ENCODE measurements at places on chromosomes 2 and 18. TPM values are rescaled to one million over a fixed set of nuclear protein-coding genes. Genes with fewer than 3 reads are reported as not detected.

GPR75 gene
- total RNA-seq, result 3.4 TPM

CROCC2 gene
- not detected for total RNA-seq

RPRM gene
- not detected for total RNA-seq

C2orf72 gene
- total RNA-seq, result not detected

GRCh38 chr2:58350484-58350883 is 109.4 kb upstream of the FANCL start:
- H3K36me3 ChIP-seq, result no peaks in the 10 kb centered on the region
- H3K4me3 ChIP-seq, result no peak overlapping the region
- H3K27me3 ChIP-seq, result no peaks in the 10 kb centered on the region
- no peaks in the 10 kb centered on the region for H3K4me1 ChIP-seq

- no peak overlapping the region for H3K4me3 ChIP-seq
- H3K27ac ChIP-seq, result peak overlapping the region; percentile 86
- no peaks in the 10 kb centered on the region for H3K36me3 ChIP-seq
- no peaks in the 10 kb centered on the region for H3K27me3 ChIP-seq
- no peak for DNase-seq
Observed at GRCh38 chr2:177252808-177253531, 11.6 kb downstream of the NFE2L2 start.

- H3K27ac ChIP-seq, result no peak overlapping the region
- H3K4me1 ChIP-seq, result no peaks in the 10 kb centered on the region
- no peak for DNase-seq
- no peak overlapping the region for H3K4me3 ChIP-seq
- no peaks in the 10 kb centered on the region for H3K36me3 ChIP-seq
Observed at GRCh38 chr2:242060212-242060835, 190.8 kb downstream of the RTP5 start.

DNA sequence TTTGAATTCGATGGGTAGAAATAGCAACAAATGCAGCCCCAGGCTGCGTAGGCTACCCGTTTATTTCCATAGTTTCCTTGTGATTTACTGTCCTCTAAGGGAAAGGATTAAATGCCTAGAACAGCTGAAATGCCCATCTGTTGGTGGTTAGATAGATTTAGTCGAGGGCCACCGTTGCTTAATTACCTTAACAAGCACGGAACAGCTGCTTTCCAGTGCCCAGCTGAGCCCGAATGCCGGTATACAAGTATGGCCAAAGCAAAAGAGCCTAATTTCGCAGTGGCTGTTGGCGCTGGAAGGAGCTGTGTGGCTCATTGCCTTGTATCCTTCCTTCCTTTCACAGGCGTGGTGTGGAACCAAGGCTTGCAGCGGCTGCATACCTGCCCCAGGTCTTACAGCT is 109.1 kb downstream of the CABLES1 start:
- DNase-seq, result no peak
- no peak overlapping the region for H3K27ac ChIP-seq
- no peaks in the 10 kb centered on the region for H3K36me3 ChIP-seq
- H3K27me3 ChIP-seq, result peaks cover 4% of the 10 kb centered on the region

GRCh38 chr18:74731097-74731496 is 133.4 kb downstream of the ZNF407 start:
- no peak overlapping the region for H3K4me3 ChIP-seq
- H3K4me1 ChIP-seq, result no peaks in the 10 kb centered on the region
- H3K27me3 ChIP-seq, result no peaks in the 10 kb centered on the region
- DNase-seq, result no peak

DNA sequence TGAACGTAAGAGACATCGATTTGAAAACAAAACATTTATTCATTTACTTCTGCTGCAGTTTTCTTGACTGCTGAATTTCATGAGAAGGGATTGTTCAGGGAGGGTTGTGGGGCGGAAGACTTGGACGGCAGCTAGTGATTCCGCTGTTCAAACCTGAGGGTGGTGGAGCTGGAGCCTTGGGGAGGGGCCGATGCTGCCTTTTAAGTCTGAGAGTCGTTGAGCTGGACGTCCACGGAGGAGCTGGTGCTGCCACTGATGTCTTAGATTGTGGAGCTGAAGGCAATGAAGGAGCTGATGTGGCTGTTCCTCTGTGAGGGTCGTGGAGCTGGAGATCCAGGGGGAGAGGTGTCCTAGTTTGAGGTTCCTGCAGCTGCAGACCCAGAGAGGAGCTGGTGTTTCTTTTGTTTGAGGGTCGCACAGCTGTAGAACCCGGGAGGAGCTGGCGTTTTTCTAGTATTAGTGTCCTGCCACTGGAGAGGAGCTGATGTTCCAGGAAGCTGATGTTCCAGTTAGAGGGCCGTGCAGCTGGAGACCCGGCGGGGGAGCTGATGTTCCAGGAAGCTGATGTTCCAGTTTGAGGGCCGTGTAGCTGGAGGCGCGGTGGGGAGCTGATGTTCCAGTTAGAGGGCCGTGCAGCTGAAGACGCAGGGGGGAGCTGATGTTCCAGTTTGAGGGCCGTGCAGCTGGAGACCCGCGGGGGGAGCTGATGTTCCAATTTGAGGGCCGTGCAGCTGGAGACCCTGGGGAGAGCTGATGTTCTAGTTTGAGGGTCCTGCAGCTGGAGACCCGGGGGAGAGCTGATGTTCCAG is 150.9 kb downstream of the RTP5 start:
- H3K4me3 ChIP-seq, result no peak overlapping the region
- DNase-seq, result no peak
- no peaks in the 10 kb centered on the region for H3K4me1 ChIP-seq
- H3K27me3 ChIP-seq, result no peaks in the 10 kb centered on the region
- H3K27ac ChIP-seq, result no peak overlapping the region
- no peaks in the 10 kb centered on the region for H3K36me3 ChIP-seq

GRCh38 chr18:62500966-62501591 is 21.7 kb upstream of the ZCCHC2 start:
- H3K4me1 ChIP-seq, result peaks cover 12% of the 10 kb centered on the region
- no peak for DNase-seq
- H3K4me3 ChIP-seq, result no peak overlapping the region
- H3K36me3 ChIP-seq, result no peaks in the 10 kb centered on the region
- H3K27me3 ChIP-seq, result peaks cover 7% of the 10 kb centered on the region
- no peak overlapping the region for H3K27ac ChIP-seq

DNA sequence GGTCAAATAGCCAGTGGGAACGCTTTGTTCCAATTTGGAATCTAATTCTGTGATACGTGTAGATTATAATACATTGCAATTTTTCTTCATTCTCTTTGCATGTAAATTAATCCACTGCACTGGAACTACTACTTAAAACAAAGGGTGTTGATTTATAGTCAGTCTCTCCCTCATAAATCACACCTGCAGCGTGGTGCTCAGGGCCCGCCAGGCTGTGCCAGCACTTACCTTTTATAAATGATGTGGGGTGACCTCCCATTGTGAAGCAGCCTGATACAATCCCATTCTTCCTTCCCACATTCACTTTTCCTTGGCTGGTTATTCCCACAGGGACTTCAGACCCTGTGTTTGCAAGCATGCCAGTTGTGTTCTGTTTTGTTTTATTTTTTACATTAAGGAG is 302.3 kb upstream of the ID2 start:
- H3K36me3 ChIP-seq, result no peaks in the 10 kb centered on the region
- no peaks in the 10 kb centered on the region for H3K27me3 ChIP-seq
- H3K4me3 ChIP-seq, result no peak overlapping the region
- DNase-seq, result no peak
- peaks cover 5% of the 10 kb centered on the region for H3K4me1 ChIP-seq

DNA sequence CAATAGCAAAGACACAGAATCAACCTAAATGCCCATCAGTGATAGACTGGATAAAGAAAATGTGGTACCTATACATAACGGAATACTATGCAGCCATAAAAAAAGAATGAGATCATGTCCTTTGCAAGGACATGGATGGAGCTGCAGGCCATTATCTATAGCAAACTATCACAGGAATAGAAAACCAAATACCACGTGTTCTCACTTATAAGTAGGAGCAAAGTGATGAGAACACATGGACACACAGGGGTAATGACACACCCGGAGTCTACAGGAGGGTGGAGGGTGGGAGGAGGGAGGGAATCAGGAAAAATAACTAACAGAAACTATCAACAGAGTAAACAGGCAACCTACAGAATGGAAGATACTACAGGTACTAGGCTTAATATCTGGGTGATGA is 46.6 kb upstream of the MAL start:
- H3K4me3 ChIP-seq, result no peak overlapping the region
- no peaks in the 10 kb centered on the region for H3K36me3 ChIP-seq
- no peaks in the 10 kb centered on the region for H3K27me3 ChIP-seq
- no peak overlapping the region for H3K27ac ChIP-seq
- H3K4me1 ChIP-seq, result no peaks in the 10 kb centered on the region

GRCh38 chr18:54086046-54086802 is 138.2 kb downstream of the MBD2 start:
- H3K36me3 ChIP-seq, result no peaks in the 10 kb centered on the region
- DNase-seq, result no peak
- no peaks in the 10 kb centered on the region for H3K27me3 ChIP-seq
- H3K4me3 ChIP-seq, result no peak overlapping the region

GRCh38 chr18:63545000-63545399 is 2.8 kb downstream of the SERPINB12 start:
- H3K27me3 ChIP-seq, result no peaks in the 10 kb centered on the region
- H3K27ac ChIP-seq, result no peak overlapping the region
- no peak for DNase-seq

DNA sequence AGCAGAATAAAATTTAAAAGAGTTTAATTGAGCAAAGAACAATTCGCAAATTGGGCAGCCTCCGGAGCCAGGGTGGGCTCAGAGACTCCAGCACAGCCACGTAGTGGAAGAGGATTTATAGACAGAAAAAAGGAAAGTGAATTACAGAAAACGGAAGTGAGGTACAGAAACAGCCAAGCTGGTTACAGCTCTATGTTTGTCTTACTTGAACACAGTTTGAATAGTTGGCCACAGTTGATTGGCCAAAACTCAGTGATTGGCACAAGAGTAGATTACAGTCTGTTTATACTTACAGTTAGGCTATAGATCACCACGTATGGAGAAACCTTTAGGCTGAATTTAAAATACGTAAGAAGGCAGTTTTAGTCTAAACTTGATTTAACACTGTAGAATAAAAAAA is 78.8 kb upstream of the NEDD4L start:
- H3K4me1 ChIP-seq, result no peaks in the 10 kb centered on the region
- DNase-seq, result no peak
- no peaks in the 10 kb centered on the region for H3K36me3 ChIP-seq
- peaks cover 9% of the 10 kb centered on the region for H3K27me3 ChIP-seq

DNA sequence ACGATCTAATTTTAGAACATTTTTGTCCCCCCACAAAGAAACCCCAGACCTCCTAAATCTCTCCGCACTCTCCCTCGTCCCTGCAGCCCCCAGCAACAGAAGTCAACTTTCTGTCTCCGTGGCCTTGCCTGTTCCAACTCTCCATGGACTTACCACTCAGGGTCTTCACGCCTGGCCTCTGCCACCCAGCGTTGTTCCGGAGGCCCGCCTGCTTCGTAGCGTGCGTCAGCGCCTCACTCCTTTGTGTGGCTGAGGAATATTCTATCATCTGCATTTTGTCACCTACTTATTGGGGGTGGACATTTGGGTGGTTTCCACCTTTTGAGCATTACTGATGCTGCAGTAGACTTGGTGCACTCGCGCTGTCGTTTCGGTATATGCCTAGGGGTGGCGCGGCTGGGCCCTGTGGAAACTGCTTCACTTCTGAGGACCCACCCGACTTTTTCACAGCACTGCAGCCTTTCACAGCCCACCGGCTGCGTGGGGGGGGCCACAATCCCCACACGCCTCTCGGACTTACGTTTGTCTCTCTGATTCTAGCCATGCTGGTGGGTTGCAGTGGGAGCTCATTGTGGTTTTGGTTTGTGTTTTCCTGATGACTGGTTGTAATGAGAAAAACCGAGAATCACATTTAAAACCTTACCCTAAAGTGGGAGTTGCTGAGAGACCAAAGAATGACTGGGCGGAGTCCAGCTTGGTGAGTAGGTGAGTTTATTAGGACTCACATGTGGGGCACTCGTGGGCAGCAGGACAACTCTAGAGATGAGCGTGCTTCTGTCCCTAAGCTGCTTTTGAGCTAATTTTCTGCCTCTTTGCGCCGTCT is 1.4 kb upstream of the HSBP1L1 start:
- peak overlapping the region; percentile 47 for H3K27ac ChIP-seq
- no peaks in the 10 kb centered on the region for H3K36me3 ChIP-seq
- no peak for DNase-seq

GRCh38 chr2:189514104-189514503 is 66.5 kb downstream of the SLC40A1 start:
- no peaks in the 10 kb centered on the region for H3K27me3 ChIP-seq
- H3K4me3 ChIP-seq, result no peak overlapping the region
- no peaks in the 10 kb centered on the region for H3K4me1 ChIP-seq
- H3K27ac ChIP-seq, result no peak overlapping the region

GRCh38 chr18:63869851-63870250 is 17.7 kb upstream of the SERPINB2 start:
- H3K36me3 ChIP-seq, result no peaks in the 10 kb centered on the region
- no peak overlapping the region for H3K4me3 ChIP-seq

- H3K4me3 ChIP-seq, result peak overlapping the region; percentile 82
- no peaks in the 10 kb centered on the region for H3K36me3 ChIP-seq
- DNase-seq, result peak; percentile 87
- peak overlapping the region; percentile 96 for H3K27ac ChIP-seq
Observed at GRCh38 chr2:226791487-226792081, 8.0 kb downstream of the IRS1 start.

Measured in T-cell (primary cell).